ENCODE measurements at places on chromosomes 7 and 10.
A peak's percentile ranks its signal among the peaks of the same experiment; 100 is the strongest.

DNA sequence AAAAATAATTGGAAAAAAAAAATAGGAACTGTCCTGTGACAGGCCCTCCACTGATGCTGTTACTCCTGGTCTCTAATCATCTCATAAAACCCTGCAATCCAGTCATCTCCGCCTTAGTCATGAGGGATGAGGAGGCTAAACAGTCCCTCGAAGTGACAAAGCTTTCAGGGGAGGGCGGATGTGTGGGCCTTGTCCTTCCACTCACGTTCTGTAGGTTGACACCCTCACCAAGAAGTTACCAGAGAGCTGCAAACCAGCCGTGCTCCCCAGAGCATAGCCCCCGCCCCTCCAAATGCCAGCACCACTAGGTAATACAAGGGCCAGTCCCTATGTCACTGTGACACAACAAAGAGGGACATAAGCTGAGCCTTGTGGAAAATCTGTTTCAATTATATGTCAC is 11.9 kb downstream of the COBL start:
- no peak for DNase-seq

- DNase-seq, result no peak
Measured at GRCh38 chr7:8044761-8045430, 76.3 kb downstream of the GLCCI1 start.

- DNase-seq, result no peak
Measured at GRCh38 chr10:131577178-131577555, 265.6 kb upstream of the TCERG1L start.

- no peak for DNase-seq
Measured at GRCh38 chr10:123139521-123140163, 3.9 kb downstream of the HMX3 start.

DNA sequence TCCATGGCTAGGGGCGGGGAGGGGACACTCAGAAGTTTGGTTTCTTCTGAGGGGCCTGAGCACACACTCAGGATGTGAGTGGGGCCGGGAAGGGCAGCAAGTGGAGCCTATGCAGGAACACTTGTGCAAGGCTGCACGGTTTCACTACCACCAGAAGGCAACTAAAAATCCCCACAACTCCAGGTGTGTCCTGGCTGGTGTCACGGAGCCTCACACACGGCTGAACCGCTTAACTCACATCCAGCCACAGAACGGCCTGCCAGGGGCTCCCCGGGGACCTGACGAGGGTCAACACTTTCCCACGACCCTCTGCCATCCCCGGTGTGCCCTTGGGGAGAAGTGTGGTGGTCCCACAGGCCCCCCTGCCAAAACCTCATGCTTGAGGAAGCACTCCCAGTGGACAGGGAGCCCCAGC is 173.9 kb downstream of the ELFN1 start:
- DNase-seq, result no peak

DNA sequence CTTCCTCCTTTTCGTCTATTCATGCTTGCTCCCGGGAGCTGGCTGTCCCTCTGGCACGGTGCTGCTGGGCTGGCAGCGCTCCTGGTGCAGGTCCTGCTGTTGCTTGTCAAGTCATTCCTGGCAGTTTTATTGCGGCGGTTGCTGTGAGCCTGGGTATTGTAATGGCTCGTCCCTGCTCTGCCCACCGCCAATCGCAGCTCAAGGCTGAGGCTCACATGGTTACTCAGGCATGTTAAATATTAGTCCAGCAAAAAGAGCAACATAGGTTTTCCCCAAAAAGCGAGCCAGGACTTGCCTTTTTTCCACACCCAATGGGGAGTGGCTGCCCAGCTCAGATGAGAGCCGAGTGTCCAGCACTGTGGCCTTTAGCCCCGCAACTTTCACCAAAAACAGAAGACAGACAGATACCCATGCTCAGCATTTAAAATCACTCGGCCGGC is 492.9 kb upstream of the FOXK1 start:
- DNase-seq, result peak; percentile 67

DNA sequence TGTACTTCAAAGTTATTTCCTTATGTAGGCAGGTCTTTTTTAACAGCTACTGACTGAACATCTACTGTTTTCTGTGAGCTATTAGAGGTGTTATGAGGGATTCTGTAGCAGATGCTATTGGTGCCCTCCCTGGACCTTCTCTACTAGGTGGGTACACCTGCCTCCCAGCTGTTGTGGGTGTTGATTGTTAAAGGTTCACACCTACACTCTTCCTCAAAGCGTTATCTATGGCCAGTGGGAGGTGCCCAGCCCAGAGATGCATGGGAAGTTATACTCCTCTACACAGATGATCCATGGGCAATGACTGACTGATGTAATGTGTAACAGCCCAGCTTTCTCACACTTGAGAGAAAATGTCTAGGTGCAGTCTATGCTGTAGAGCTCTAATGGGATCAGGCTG is 127.7 kb downstream of the PRKG1 start:
- no peak for DNase-seq

GRCh38 chr10:72511459-72511858 is 114.4 kb downstream of the MICU1 start:
- no peak for DNase-seq

DNA sequence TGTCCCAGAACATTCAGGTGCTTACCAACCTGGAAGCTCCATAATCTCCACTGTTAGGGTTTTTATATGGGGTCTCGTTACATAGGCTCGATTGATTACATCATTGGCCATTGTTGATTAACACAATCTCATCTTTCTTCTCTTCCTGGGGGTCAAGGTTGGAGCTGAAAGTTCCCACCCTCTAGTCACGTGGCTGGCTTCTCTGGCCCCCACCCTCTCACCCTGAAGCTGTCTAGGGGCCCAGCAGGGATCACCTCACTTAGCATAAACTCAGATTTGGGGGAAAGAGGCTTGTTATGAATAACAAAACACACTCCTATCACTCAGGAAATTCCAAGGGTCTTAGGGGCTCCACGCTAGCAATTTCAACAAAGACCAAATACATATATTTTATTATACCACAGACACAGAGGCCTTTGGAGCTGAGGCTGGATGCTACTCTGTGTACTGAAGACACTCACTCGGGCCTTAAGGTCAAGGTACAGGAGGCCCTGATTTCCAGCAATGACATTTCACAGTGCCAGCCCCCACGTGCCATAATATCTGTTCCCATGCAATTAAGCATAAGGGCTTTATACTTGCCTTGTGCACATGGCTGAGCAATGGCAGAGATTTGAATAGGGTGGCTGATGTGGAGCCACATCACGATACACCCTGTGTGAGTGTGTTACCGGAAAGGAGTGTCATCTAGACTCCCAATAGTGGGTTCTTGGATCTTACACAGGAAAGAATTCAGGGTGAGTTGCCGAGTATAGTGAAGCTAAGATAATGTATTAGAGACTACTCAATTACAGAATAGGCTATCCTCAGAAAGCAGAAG is 108.2 kb downstream of the COL26A1 start:
- DNase-seq, result no peak

DNA sequence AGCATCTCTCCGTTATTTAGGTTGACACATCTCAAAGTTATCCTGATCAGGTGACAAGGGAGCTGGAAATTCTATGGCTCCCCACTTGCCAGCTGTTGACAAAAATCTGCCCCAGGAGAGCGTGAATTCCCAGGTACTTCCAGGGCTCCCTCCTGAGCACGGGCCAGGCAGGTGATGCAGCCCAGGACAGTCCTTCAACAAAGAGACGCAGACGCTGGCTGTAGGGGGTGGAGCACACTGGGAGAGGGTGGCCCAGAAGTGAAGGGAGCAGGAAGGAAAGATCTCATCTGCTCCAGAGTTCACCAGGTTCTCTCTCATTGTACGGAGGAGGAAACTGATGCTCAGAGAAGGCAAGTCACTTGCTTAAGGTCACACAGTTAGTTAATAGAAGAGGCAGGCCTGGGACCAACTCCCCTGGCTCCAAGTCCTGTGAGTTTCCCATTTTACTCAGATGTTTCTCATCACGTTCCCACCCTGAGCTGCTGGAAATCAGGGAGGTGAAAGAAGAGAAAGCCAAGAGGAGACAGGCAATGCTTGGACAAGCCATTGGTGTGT is 41.0 kb upstream of the CHST3 start:
- DNase-seq, result no peak
